Endothelial cell of umbilical vein (primary cell): ENCODE measurements at places on chromosomes 16 and 17. TPM values are rescaled to one million over a fixed set of nuclear protein-coding genes. Genes with fewer than 3 reads are reported as not detected.

DNA sequence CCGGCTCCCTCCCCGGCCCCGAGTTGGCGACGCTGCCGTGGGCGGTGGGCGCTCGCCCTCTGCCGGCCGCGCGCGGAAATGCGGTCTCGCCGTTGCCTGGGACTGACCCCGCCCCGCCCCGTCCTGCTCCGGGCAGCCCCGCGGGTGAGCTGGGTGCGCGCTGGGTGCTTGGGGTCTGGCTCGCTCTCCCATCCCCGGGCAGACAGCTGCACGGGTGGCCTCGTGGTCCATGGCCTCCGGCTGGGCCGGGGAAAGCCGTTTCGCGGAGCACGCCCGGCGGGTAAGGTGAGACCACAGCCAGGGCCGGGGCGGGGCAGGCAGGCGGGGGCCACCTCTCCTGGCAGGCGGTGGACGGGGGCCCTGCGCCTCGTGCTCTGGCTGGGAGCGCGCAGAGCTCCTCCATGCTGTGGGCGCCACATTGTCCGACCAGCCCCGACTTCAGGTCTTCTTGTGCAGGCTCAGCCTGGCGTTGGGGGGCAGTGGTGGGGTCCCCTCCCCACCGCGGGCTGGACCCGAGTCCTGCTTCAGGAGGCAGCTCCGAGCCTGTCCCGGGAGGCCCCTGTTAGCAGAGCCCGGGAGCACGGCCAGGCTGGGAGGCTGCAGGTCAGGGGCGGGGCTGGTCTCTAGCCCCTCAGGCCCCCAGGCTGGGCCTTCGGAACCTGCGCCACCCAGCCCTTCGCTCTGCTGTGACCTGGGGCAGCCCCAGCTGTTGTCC lies 7.0 kb upstream of the C1QTNF8 start:
- H3K27me3 ChIP-seq, result no peaks in the 10 kb centered on the region
- H3K4me3 ChIP-seq, result no peak overlapping the region
- H3K36me3 ChIP-seq, result no peaks in the 10 kb centered on the region
- H3K4me1 ChIP-seq, result no peaks in the 10 kb centered on the region

GRCh38 chr16:47016700-47017133 lies 43.2 kb upstream of the DNAJA2 start:
- no peak overlapping the region for H3K27ac ChIP-seq
- H3K4me3 ChIP-seq, result no peak overlapping the region
- DNase-seq, result no peak
- H3K36me3 ChIP-seq, result no peaks in the 10 kb centered on the region
- H3K27me3 ChIP-seq, result no peaks in the 10 kb centered on the region
- H3K4me1 ChIP-seq, result no peaks in the 10 kb centered on the region

DNA sequence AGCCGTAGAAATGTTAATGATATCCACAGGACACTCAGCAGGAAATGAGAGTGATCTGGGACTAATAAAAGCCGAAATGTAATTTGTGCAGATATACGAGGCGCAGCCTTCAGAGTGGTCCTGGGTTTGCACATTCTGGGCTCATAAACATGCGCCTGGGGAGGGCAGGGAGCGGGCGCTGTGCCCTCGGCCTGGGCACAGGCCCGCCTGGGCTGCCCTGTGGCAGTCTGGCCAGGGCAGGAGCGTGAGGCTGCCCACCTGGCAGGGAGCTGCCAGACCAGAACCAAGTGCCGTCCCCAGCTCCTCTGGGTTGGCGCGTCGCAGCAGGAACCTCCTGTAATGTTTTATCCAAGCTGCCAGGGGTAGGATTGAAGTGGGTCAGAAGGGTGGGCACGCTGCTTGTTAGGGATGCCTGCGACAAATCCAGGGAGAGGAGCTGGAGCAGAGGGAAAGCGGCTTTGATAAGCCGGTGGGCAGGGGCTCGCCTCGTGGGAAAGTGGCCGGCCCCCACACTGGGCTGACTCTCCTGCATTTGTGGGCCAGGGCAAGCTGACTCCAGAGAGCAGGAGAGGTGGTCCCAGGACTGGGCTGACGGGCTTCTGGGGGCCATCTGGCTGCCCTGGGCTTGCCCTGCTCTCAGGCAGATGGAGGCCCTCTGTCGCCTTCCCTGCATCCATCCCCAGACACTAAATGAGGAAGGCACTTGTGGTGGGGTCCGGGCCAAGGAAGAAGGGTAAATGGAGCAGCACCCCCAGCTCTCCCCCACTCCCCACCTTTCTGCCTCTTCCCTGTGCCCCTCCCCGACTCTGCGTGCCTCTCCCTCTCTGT lies 45.9 kb downstream of the SREBF1 start:
- H3K27me3 ChIP-seq, result no peaks in the 10 kb centered on the region
- H3K36me3 ChIP-seq, result no peaks in the 10 kb centered on the region
- no peak for DNase-seq
- H3K4me3 ChIP-seq, result no peak overlapping the region
- H3K4me1 ChIP-seq, result no peaks in the 10 kb centered on the region

GRCh38 chr17:38604479-38605403 lies 1.0 kb downstream of the SRCIN1 start:
- peaks cover 26% of the 10 kb centered on the region for H3K27me3 ChIP-seq
- no peaks in the 10 kb centered on the region for H3K4me1 ChIP-seq
- H3K27ac ChIP-seq, result no peak overlapping the region
- no peak for DNase-seq
- H3K36me3 ChIP-seq, result no peaks in the 10 kb centered on the region

GRCh38 chr17:66135896-66136295 lies 56.0 kb downstream of the CEP112 start:
- H3K4me1 ChIP-seq, result no peaks in the 10 kb centered on the region
- H3K27me3 ChIP-seq, result no peaks in the 10 kb centered on the region
- H3K36me3 ChIP-seq, result no peaks in the 10 kb centered on the region
- DNase-seq, result no peak

GRCh38 chr16:87744750-87745514 lies 20.9 kb downstream of the KLHDC4 start:
- no peaks in the 10 kb centered on the region for H3K27me3 ChIP-seq
- H3K27ac ChIP-seq, result no peak overlapping the region
- H3K36me3 ChIP-seq, result peaks cover 32% of the 10 kb centered on the region
- no peak for DNase-seq
- no peaks in the 10 kb centered on the region for H3K4me1 ChIP-seq
- H3K4me3 ChIP-seq, result no peak overlapping the region

- H3K27me3 ChIP-seq, result peaks cover 2% of the 10 kb centered on the region
- no peaks in the 10 kb centered on the region for H3K36me3 ChIP-seq
- no peak overlapping the region for H3K4me3 ChIP-seq
- H3K27ac ChIP-seq, result no peak overlapping the region
Observed at GRCh38 chr16:15764112-15764511, 92.7 kb downstream of the MYH11 start.

DNA sequence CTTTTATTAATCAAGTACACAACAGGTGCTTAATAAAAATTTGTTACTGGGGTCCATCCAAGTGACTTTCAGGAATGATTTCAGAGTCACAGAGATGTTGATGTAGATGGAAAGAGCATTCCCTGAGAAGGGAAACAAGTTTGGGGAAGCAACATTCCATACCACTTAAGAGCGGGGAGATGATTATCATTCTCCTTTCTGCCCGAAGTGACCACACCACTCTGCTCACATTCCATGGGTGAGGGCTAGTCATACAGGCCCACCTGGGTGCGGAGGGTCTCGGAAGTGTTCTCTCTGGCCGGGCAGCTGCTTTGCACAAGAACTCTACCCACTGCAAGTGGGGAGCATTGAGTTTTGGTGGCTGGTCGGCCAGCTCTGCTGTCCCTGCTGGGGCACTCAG lies 231.4 kb downstream of the SNX29 start:
- no peak overlapping the region for H3K4me3 ChIP-seq
- no peaks in the 10 kb centered on the region for H3K27me3 ChIP-seq
- H3K27ac ChIP-seq, result no peak overlapping the region
- no peaks in the 10 kb centered on the region for H3K36me3 ChIP-seq
- H3K4me1 ChIP-seq, result no peaks in the 10 kb centered on the region
- DNase-seq, result no peak

DNA sequence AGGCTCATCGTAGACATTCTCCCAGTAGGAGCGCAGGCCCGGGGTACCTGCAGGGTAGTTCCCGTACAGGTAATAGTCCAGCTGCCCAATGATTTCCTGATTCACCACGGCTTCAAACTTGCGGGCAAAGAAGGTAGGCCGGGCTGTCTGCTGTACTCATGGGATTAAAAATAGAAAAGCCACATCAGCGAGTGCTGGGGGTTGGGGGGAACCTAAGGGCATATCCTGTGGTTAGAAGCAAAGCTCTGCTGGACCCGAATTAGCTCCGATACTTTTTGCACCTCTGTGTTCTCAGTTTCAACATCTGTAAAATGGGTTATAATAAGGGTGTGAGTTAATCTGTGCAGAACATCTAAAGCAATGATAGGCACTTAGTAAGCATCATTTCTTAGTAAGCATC lies 336.2 kb downstream of the XYLT1 start:
- no peaks in the 10 kb centered on the region for H3K36me3 ChIP-seq
- DNase-seq, result no peak
- H3K4me3 ChIP-seq, result no peak overlapping the region
- no peak overlapping the region for H3K27ac ChIP-seq

DNA sequence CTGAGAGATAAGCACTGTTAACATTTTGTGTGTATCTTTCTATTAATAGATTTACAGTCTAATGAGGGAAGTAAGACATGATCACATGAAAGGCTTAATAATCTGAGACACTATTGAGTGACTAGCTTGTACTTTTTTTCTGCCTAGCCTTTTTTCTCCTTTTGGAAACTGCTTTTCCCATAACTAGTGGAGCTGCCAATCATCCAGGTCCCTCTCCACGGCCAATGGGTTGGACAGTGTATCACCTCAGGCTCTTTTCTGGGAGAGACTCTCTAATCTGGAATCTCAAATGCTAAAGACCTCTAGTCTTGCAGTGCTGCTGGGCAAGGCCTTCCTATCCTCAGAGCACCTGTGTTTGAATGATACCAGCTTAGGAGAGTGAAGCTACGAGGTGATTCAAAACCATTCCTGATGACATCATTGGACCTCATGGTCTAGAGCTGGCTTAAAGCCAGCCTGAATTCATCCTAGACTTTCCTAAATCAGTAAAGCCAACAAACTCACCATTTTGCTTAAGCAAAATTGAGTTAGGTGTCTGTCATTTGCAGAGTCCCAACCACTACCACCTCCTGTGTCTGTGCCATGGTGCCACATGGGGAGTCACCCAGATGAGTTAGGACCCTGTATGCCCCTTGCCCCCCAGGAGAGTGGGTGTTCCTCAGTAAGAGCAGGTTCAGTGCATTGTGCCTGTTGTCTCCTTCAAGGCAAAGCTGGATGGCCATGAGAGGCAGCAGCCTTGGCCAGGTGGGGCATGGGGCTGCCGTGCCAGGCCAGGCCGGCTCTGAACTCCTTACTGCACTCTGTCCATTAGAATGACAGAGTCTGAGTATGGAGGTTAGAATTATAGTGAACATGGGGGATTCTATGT lies 62.9 kb downstream of the SPECC1 start:
- H3K4me3 ChIP-seq, result no peak overlapping the region
- DNase-seq, result no peak
- no peaks in the 10 kb centered on the region for H3K36me3 ChIP-seq
- H3K27me3 ChIP-seq, result no peaks in the 10 kb centered on the region
- H3K27ac ChIP-seq, result no peak overlapping the region

DNA sequence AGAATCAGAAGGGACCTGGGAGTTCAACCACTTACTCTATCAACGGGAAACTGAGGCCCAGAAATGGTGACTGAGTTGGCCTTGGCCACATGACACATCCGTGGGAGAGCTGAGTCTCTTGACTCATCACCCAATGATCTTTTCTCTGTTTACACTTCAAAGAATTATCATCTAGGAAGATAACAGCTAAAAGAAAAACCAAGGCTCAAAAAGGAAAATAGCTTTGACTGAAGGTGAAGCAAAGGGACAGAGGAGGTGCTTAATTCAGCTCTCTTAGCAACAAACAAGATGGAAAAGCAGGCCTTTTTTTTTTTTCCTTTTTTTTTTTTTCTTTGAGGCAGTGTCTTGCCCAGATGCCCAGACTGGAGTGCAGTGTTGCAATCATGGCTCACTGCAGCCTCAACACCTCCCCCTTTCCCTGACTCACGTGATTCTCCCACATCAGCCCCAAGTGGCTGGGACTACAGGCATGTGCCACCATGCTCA lies 16.7 kb downstream of the ERCC4 start:
- H3K27ac ChIP-seq, result no peak overlapping the region
- no peaks in the 10 kb centered on the region for H3K4me1 ChIP-seq
- no peak for DNase-seq

DNA sequence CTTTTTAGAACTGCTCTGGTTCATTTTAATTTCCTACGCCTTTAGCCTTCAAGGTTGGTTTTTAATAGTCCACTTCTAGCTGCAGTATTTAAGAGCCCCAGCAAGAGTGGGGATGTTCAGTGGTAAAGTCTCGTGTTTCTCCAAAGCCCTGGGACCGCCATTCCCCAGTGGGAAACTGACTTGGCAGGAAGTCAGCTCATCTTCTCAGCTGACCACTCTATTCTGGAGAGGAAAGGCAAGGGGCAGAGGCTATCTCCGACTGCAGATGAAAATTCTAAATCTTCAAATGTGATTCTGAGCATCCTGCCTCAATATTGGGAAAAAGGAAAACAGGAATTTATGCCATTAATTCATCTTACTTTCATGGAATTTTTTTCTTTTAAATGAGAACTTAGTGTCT lies 35.5 kb downstream of the HS3ST3B1 start:
- no peaks in the 10 kb centered on the region for H3K36me3 ChIP-seq
- no peak for DNase-seq
- no peak overlapping the region for H3K27ac ChIP-seq
- no peak overlapping the region for H3K4me3 ChIP-seq
- no peaks in the 10 kb centered on the region for H3K4me1 ChIP-seq

- no peak overlapping the region for H3K27ac ChIP-seq
- H3K27me3 ChIP-seq, result no peaks in the 10 kb centered on the region
- no peaks in the 10 kb centered on the region for H3K36me3 ChIP-seq
Observed at GRCh38 chr17:77381185-77381700, 240.5 kb downstream of the SEC14L1 start.

- H3K4me1 ChIP-seq, result no peaks in the 10 kb centered on the region
- DNase-seq, result no peak
- H3K4me3 ChIP-seq, result no peak overlapping the region
- H3K27ac ChIP-seq, result no peak overlapping the region
Observed at GRCh38 chr16:74673876-74674275, 7.2 kb upstream of the RFWD3 start.

DNA sequence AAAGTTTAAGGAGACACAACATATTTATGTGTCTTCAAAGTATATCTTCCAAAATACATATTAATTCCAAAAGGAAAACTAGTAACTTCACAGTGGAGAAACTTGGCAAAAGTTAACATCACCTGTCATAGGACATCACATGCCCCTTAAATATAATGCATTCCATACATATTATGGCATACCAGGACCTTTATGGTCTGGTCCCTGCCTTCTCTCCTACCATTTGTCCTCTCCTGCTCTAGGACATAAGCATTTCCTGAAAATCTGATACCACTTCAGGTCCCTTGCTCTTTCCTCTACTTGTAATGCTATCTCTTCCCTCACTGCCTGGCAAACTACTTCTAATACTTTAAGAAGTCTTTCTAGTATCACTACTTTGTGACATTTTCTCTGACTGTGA lies 168.1 kb upstream of the RBL2 start:
- no peak for DNase-seq
- no peak overlapping the region for H3K4me3 ChIP-seq
- H3K27ac ChIP-seq, result no peak overlapping the region

- DNase-seq, result peak; percentile 16
- peak overlapping the region; percentile 40 for H3K4me3 ChIP-seq
- no peaks in the 10 kb centered on the region for H3K27me3 ChIP-seq
Observed at GRCh38 chr16:426115-426905, 861 bp downstream of the RAB11FIP3 start.

Gene ZNF668
- 11.8 and 14.4 TPM in 2 replicates for polyA plus RNA-seq

Gene PPY
- not detected in 2 replicates for polyA plus RNA-seq

Gene CRHR1
- polyA plus RNA-seq, result not detected in 2 replicates

Gene ITGA2B
- 0.26 and 0.29 TPM in 2 replicates for polyA plus RNA-seq

Gene TEX19
- polyA plus RNA-seq, result 0.05 and 0.06 TPM in 2 replicates

Gene CDH16
- not detected in 2 replicates for polyA plus RNA-seq
